Activated naive CD4-positive, alpha-beta T cell (primary cell): ENCODE measurements at places on chromosomes 5 and 9.

DNA sequence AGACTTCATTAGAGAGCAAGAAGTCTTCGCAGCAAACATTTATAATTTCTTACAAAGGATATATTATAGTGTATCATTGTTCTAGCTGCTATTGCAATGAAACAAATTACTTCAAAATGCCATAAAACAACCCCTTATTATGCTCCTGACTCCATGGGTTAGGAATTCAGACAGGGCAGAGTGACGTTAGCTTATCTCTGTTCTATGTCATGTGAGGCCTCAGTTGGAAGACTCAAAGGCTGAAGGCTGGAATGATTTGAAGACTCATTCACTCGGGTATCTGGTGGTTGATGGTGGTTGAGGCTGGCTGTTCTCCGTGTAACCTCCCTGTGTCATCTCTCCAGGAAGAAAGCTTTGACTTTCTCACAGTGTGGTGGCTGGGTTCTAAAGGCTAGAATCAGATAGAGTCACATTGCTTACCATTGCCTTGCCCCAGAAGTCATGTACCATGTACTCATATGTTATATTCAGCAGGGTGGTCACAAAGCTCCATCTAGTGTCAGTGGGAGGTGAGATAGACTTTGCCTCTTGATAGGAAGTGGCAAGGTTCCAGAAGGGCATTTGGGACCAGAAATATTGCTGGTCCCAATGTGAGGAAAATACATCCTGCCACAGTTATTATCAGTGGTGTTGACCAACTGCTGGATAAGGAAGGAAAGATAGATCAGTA is 226.9 kb downstream of the TMEM38B start:
- no peak for DNase-seq

GRCh38 chr5:71836559-71837112 is 117.6 kb downstream of the CARTPT start:
- no peak for DNase-seq

DNA sequence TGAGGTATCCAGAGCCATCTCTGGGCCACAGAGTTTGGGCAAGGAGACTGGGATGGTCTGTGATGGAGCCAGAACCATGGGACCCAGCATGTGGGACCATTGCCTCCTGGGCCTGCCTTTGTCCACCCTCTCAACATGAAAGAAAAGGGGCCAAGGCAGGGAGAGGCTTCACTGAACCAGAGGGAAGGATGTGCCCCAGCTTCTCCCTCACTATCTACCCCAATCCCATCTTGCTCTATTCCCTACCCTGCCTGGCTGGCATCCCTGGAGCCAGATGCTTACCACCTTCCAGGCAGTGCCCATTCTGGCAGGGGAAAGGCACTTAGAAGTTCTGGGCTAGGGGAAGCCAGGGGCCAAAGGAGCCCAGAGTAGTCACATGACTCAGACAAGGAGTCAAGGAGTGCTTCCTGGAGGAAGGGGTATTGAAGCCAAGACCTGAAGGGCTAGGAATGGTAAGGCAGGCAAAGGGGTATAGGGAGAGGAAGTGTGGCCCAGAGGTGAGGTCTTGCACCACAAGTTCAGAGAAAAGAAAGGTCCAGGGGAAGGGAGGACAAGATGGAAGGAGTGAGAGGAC is 9.8 kb downstream of the PDLIM4 start:
- no peak for DNase-seq

GRCh38 chr9:573691-574410 is 267.6 kb upstream of the DMRT1 start:
- no peak for DNase-seq

GRCh38 chr5:56433039-56433617 is 200.0 kb upstream of the ANKRD55 start:
- DNase-seq: no peak

DNA sequence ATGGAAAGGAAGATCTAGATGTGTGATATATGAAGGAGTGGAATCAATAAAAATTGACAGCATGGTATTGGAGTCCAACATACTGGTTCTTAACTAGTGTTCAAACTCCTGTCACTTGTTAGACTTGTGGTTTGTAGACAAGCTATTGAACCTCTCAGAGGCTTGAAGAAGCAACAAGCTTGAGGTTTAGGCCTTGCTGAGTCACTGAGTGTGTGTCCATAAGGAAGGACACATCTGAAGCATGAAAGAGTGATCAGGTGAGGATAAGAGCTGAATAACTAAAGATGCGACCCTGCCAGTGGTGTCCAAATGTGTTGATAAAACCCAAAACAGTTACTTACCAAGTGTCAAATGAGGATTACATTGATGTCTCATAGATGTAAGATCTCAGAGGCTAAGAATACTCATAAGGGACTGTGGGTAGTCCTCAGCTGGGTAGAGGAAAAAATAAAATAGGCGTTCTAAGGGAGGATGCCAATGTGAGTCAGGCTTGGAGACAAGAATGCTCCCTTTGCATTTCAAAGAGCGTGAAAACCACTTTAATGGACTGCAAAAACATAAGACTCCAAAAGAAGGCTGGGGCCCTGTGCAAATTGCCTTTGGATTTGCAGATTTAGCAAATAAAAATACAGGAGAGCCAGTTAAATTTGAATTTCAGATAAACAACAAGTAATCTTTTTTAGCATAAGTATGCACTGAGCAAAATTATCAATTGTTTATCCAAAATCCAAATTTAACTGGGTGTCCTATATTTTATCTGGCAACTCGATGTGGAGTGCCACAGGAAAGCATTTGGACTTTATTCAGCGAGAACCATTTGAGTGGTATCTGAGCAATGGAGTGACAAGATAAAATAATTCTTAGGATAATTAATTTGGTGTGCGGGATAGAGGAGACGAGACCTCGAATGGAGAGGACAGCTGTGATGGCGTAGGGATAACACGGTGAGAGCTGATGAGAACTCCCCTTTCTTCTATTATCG is 757.3 kb upstream of the WWC1 start:
- DNase-seq: no peak

DNA sequence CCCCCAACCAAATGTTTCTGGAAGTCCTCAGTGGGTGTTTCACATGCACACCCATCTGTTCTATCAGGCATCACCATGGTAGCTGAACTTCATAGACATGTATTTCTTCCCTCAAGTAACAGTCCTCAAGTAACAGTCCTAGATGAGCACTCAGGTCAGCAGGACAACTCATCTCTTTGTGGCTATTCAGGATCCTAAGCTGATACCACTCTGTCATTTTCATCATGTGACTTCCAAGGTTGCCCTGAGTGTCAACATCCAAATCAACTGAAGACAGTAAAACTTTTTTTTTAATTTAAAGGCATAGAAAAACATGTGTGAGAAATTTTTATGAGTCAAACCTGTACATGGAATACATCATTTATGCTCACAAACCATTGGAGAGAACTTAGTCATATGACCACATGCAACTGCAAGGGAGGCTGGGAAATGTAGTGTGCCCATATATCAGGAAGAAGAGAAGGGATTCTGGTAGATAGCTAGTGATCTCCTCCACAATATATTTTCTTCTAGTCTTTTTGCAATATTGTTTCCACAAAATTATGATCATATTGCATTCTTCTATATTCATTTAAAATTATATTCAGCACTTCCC is 64.2 kb upstream of the FST start:
- DNase-seq: no peak
